IMR-90 (cell line): ENCODE measurements at places on chromosomes 4 and X.
A peak's percentile ranks its signal among the peaks of the same experiment; 100 is the strongest.

DNA sequence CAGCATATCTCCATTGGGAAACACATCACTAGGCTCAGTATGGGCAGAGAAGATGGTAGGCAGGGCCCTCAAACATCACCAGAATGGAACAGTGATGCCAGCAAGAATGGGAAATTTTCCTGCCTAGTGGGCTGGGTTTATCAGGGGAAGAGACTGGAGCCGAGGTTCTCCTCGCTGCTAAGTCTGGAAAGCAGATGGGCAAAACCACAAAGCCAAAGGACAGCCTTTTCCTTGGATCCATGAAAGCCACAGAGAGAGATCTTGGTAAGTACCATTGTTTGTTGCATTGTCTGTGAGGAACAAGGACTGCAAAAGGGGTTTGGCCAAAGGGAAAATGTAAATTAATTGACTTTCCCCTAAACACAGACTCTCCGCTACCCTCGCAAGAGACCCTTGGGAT is 80.1 kb downstream of the ATG4A start:
- no peak for DNase-seq

GRCh38 chr4:122107680-122108079 is 44.5 kb upstream of the BLTP1 start:
- DNase-seq: no peak

GRCh38 chr4:169675825-169676224 is 55.4 kb downstream of the CLCN3 start:
- DNase-seq: no peak

DNA sequence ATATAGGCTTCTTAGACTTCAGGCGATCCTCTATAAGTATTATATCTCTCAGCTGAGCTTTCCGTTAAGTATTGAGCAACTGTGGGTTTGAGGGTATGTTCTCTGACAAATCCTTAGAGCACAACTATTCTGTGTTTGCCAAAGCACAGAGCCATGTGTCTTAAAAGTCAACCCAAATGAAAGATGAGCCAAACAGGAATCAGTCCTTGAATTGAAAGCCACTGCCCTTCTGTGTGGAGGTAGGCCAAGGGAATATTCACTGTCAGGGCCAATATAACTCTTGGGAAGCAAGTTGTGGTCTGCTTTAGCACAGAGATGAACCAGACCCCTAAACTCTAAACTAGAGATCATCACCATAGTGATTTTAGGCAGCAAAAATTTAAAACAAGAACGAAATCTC is 164.0 kb downstream of the STAG2 start:
- DNase-seq: no peak

- DNase-seq: peak; percentile 70
Observed at GRCh38 chrX:150036181-150036580, 97.9 kb upstream of the EOLA2 start.

GRCh38 chrX:15714529-15714928 is 23.5 kb upstream of the CA5B start:
- no peak for DNase-seq

DNA sequence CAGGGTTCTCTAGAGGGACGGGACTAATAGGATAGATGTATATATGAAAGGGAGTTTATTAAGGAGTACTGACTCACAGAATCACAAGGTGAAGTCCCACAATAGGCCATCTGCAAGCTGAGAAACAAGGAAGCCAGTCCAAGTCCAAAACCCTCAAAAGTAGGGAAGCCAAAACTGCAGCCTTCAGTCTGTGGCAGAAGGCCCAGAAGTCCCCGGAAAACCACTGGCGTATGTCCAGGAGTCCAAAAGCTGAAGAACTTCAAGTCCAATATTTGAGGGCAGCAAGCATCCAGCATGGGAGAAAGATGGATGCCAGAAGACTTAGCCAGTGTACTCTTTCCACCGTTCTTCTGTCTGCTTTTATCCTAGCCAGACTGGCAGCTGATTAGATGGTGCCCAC is 227.2 kb downstream of the KCTD8 start:
- DNase-seq: no peak

GRCh38 chr4:147975325-147975724 is 243.4 kb downstream of the ARHGAP10 start:
- DNase-seq: peak; percentile 70

DNA sequence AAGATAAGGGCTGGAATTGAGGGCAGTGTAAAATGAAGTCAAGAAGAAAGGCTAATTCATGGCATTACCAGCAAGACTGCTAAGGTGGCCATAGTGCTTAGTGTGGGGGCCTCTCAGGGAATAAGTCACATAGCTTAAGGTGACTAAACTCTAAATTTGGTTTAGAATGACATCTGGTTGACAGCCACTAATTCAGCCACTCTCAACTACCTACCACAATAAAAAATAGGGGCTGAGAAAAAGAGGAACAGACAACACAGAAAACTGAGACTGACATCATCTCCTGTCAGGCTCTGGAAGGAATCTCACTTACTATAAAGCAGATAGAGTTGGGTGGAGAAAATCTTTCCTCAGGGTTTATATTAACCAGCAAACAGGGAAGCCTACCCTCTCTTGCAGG is 96.9 kb downstream of the CHRDL1 start:
- DNase-seq: no peak

DNA sequence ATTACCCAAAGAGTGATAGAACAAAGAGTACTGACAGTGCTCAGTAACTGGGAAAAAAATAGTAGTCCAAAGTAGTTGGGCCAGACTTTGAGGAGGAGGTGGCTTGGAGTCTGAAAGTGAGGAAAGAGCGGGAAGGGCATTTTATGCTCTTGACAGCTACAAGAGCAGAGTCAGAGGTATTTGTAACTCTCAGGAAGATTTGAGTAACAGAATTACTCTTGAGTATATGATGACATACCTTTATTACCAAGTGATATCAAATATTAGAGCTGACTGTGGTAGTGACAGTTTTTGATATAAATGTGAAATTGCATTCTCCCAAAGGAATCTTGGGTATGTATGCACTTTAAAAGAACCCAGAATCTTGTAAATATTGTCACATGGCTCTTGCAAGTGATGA is 2.2 kb downstream of the SLAIN2 start:
- DNase-seq: peak; percentile 22

GRCh38 chr4:8240211-8241041 is 29.1 kb upstream of the HTRA3 start:
- DNase-seq: no peak

- no peak for DNase-seq
Observed at GRCh38 chrX:44494357-44494756, 48.3 kb downstream of the FUNDC1 start.

DNA sequence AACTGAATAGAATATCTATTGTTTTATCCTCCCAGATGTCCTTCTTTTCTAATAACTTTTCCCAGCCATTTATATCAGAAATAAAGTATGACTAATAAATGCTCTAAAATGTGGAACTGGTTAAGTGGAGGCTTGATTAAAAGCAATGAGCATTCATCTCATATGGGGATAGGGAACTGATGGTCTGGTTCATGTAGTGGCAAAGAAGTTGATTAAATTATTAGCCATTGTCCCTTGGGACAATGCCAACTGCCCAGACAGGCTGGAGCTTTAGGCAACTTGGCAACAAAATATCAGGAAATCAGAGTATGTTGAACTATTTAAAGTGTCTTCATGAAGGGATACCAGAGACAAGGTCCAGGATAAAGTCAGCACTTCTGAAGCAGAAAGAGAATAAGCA is 24.2 kb downstream of the TRO start:
- DNase-seq: no peak

DNA sequence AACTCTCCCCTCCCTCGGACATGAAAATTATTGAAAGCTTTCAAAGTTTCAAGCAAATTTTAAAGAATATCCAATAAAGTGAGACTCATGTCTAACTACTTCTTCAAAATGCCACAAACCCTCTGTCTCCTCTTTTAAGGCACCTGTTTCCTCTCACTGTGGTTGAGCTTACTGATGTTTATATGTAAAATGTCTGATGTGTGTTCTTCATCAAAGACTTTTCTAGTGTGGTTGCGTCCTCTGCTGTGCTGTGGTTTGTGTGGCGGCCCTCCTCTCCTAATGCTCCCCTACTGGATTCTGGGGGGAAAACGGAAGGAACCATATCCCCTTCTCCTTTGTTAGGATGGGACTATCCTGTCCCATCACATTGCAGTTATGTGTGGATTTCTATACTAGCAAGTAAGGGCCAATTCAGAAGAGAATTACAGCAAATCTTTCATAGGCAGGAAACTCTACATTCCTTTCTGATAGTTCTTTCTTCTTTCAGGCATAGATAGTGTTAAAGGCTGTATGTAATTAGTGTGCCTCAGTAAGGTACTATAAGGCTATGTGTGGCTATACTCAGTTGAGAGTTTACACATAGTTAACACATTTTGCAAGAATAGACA is 221.0 kb upstream of the GPRIN3 start:
- no peak for DNase-seq

DNA sequence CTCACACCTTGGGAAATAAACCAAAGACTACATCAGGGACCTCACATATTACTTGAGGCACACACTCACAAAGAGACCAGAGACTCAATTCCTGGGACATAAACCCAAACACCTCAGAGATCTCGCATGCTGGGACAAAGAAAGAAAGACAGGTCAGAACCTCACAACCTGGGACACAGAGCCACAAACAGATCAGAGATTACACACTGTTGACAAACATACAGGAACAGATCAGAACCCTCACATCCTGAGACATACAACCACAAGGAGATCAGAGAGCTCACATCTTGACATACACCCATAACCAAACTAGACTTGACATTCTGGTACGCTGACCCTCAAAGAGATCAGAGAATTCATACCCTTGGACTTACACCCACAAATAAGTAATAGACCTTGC is 17.3 kb downstream of the SUV39H1 start:
- no peak for DNase-seq

DNA sequence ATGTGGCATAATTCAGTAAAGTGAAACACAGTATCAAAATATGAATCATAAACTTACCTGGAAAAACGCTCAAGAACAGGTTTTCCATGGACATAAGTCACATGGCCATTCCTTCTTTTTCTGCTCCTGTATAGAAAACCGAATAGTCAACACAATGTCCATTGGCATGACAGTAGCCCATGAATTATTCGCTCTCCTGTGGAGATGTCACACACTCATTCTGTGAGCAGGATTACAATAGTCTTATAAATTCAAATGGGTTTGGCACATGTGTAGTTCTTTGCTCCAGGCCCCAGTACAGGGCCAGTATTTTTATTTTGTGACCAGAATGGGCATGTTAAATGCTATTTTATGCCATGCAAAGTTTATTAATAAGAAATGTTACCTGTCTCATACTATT is 15.1 kb upstream of the CXCL13 start:
- no peak for DNase-seq

- peak; percentile 78 for DNase-seq
Observed at GRCh38 chrX:63656871-63657580, 128.0 kb downstream of the ARHGEF9 start.

DNA sequence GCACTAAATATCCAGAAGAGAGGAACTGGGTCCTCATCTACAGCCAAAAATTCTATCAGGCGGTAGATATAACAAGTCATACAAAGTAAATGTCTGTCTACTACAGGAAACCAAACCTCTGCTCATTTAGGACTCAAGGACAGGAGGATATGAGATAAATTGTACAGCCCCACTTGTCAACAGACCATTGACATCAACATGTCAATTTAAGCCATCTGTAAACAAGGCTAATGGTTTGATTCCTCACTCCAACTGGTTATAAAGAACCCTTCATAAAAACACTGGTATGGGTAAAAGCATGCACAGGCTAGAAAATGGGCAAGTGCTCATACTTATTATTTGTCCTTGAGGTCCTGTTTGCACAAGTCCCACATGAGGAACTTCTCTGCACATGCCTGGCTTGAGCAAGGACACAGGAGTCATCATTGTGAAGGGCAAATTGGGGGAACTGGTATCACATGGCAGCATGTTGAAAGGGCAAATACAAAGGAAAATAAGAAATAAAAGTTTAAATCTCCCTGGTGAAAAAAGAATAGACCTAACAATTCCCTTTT is 13.2 kb downstream of the RTL8B start:
- DNase-seq: no peak

- no peak for DNase-seq
Observed at GRCh38 chrX:74902806-74903205, 22.4 kb downstream of the NEXMIF start.

GRCh38 chr4:128566693-128567092 is 242.8 kb upstream of the JADE1 start:
- no peak for DNase-seq

DNA sequence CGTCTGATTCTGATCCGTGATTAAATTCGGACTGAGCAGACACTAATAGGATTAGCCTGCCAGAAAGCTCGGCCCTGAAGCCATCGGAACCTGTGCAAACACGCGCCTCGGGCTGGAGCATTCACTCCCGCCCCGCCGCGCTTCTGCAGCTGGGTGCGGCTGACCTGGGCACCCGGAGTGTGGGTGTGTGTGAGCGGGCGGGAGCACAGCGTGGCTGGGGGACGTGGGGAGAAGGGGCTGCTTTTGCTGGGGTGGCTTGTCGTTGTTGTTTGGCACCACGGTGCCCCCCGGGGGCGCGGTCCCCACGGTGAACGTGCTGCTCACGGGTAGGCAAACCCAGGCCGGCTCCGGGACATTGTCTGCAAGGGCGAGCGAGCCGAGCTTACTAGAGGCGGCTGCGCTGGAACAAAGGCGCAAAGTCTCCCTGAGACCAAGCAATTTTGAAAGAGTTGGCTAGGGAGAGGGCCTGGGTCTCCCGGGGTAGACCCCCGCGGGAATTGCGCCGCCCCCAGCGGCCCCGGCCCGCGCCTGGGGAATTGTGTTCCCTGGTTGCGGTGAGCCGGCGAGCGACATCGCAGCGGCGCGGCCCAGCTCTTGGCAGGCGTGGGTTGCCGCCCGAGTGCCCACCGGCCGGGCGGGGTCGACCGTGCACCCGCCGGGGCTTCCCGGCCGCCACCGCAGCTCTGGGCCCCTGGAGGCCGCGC is 1.4 kb downstream of the MAMLD1 start:
- DNase-seq: peak; percentile 6

- DNase-seq: peak; percentile 54
Observed at GRCh38 chr4:127249066-127249766, 383.5 kb upstream of the INTU start.

DNA sequence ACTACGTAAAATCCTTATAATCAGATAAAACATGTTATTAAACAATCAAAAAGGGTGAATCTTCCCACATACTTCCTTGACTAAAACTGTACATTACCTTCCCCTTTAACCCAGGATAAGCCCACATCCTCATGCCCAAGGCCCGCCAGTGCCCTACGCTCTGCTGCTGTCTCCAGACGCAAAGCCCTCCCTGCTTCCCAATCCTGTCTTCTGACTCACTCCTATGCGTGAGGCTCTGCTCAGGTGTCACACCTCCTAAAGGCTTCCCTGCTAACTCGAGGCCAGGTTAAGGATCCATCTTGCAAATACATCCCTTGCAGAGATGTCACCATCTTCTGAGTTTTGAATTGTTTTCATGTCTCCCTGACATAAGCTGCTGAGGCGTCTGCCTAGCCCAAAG is 61.6 kb downstream of the STX18 start:
- no peak for DNase-seq
